ENCODE measurements at places on chromosomes 3 and 15.

GRCh38 chr3:34279901-34280300 lies 481.5 kb downstream of the PDCD6IP start:
- no peak for DNase-seq

- DNase-seq, result no peak
These were observed 819 bp downstream of the NEK4 start for GRCh38 chr3:52769786-52770455.

DNA sequence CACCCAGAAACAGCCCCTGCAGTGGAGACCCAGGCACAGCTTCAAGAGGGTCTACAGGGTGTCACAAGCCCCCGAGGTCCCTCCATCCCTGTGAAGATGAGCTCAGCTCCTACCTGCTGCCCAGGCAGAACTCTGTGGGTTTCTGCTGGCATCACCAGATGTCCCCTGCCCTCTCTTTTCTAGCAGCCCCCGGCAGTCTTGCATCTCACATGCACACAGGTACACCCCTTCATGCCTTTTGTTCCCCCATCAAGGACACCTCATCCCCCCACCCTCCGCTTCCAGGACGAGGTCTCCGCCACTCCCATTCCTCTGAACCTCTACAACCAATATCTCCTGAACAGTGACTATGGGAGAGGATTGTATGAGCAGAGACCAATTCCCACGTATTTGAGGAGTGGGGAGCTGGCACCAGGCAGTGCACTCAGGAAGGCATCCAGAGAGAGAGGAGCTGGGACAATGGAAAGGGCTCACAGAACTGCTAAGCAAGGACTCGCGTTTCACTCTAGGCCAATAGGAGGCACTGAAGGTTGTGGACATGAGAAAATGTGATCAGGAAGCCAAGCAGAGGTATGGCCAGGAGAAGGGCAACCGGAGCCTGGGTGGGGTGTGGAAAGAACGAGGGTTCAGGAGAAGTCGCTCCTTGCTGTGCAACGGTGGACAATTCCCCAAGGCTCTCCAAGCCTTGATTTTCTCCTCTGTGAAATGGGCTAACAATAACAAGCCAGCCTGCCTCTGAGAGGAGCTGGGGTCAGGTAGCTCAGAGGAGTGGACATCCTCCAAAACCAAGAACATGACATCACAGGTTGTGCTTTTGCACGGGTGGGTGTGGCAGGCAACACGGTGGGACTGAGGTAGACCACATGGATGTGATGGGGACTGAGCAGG lies 115.2 kb downstream of the CHSY1 start:
- no peak for DNase-seq

DNA sequence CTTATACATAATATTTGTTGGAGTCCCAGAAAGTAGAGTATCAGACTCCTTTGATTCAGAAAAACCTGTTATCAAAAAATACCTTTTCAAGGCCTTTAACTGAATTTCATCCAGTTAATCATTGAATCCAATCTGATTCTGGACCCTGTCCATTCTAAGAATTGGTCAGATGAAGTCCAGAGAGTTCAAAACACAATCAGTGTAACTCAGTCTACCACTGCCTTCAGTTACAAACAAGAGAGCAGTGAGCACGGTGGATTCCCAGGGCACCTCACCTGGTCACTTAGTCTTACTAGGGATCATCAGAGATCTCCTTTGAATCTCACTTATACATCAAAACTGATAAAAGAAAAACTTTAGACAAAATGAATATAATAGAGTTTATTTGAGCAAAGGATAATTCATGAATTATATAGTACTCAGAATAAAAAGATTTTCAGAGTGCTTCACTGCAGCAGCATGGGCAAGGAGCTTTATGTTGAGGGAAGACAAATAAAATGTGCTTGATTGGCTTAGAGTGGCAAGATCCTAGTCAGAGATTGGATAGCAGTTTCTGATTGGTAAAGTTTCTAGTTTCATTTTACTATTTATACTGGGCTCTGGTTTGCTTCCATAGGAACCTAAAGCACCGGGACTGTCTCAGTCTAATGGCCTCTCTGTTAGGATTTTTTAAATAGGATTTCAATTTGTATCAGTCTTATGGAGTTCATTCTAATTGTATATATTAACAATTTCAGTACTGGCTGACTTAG lies 474.9 kb upstream of the GOLIM4 start:
- no peak for DNase-seq

GRCh38 chr15:85793641-85794597 lies 806 bp downstream of the KLHL25 start:
- no peak for DNase-seq

GRCh38 chr15:23797747-23798446 lies 110.8 kb upstream of the NDN start:
- DNase-seq, result no peak

DNA sequence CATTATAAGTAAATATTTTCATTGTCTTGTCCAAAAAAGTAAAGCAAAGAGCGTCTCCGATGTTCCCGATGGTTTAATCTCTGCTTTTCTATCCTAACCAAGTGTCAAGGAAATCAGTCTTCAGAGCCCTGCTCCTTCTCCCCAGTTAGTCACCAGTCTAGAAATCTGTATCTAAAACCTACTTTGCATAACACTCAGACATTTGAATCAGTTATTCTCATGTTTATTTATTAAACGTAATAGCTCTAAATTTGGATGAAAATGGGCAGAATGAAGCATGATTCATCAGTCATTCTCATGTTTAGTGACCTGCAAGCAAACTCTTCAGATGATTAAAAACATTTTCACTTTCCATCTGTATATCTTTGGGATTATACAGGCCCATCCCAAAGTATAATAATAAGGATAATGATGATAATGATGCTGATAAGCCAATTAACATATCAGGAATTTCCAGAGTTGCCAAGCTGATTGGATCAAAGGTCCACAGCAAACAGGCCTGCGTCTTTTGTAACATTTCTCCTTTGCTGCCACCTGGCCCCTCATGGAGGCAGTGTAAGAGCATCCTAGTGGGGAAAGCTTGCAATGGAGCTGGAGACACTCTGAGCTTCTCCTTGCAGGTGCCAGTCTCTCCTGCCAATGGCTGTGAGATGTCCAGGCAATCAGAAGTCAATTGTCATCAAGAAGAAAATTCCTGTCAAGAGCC lies 273.9 kb downstream of the IGSF11 start:
- DNase-seq, result no peak

GRCh38 chr15:80819001-80819400 lies 39.8 kb downstream of the CEMIP start:
- DNase-seq, result no peak

DNA sequence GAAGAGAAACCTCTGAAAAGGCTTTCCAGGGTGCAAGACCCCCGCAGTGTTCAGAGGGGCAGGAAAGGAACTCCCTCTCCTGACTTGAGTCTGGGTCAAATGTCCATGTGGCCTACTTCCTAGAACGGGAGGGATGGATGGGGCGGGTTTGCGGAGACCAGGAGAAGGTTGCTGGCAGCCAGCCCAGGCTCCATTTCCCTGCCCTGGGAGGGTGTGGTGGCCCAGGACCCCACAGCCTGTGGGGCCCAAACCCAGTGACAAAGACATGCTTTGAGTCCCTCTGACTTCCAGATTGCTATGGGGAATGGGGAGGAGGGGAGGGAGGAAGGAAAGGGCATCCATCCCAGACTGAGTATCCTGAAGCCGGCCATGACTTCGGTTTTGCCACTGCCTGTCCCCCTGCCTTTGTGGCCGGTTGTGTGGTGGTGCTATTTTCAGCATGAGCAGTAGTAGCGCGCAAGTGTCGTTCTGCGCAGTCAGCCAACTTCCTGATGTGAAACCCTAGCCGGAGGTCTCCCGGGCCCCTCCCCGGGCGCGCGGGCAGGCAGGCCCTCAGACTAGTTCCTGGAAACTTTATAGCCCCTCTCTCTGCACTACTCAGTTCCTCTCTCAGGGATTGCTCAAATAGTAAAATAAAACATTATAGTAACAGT lies 24.4 kb downstream of the MAGEF1 start:
- DNase-seq, result no peak

GRCh38 chr3:168807448-168807847 lies 711.7 kb upstream of the GOLIM4 start:
- no peak for DNase-seq

Measured in activated T-cell treated with anti-CD3 and anti-CD28 coated beads for 4 hours (primary cell).